ENCODE measurements at places on chromosomes 1 and 21.

DNA sequence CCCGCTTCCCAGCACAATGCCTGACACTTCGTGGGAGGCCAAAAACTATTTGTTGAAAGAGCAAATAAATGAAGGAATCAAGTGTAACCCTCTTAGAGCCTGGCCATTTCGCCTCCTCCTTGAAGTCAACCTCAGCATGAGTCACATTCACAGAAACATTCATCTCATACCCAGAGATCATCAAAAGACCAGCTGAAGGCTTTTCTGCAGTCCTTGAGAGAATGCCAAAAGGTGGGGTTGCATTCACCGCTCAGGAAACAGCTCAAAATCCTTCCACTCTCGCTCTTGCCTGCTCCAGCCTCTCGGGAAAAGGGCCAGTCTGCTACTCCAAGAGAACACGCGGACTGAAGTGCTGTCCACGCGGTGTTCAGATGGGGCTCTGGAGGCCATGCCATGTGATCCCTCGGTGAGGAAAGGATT lies 90.0 kb downstream of the VWA5B1 start:
- peak; percentile 49 for ATAC-seq

GRCh38 chr1:76501136-76501535 lies 366.1 kb upstream of the ST6GALNAC5 start:
- ATAC-seq, result no peak

- peak; percentile 73 for ATAC-seq
Measured at GRCh38 chr1:170209125-170209524, 63.4 kb downstream of the NTMT2 start.

GRCh38 chr1:18597160-18598042 lies 33.2 kb upstream of the PAX7 start:
- ATAC-seq, result peak; percentile 82

GRCh38 chr21:38600106-38600505 lies 101.8 kb upstream of the ERG start:
- ATAC-seq, result no peak

- peak; percentile 1 for ATAC-seq
Measured at GRCh38 chr1:155976062-155976912, 2.1 kb downstream of the ARHGEF2 start.

DNA sequence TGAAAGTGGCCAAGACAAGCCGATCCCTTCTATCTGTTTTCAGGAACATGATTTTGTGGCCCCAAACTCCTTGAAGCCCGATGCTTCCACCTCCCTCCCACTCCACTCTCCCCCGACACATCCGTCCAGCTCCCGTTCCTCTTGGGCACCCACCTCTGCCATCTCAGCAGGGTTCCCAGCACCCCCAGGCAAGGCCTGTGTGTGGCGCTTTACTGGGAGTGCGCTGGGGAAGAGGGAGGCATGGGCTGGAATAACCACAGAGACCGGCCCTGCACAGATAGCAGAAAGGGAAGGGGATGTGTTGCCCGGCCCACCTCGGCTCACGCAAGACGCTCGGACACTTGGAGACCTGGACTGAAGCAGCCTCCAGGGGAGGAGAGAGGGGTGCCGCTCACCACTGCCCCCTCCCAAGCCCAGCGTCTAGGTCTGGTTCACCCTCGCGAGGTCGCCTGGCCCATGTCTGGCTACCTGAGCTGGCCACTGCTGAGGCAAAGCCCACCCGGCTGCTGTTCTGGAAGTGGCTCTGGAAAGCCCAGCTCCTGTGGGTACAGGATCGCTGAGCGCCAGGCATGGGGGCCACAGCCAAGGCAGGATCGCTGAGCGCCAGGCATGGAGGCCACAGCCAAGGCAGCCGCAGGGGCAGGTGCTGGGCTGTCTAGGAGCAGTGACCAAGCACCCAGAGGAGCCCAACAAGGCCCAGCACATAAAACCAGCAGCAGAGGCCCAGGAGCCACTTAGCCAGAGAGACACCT lies 23.8 kb upstream of the COL18A1 start:
- ATAC-seq, result no peak

Measured in motor neuron (in vitro differentiated cells).